ENCODE measurements at places on chromosomes 7 and 10.

GRCh38 chr7:120927454-120928103 lies 23.0 kb upstream of the ING3 start:
- DNase-seq = no peak

GRCh38 chr10:93806903-93807302 lies 49.2 kb downstream of the LGI1 start:
- peak; percentile 28 for DNase-seq

DNA sequence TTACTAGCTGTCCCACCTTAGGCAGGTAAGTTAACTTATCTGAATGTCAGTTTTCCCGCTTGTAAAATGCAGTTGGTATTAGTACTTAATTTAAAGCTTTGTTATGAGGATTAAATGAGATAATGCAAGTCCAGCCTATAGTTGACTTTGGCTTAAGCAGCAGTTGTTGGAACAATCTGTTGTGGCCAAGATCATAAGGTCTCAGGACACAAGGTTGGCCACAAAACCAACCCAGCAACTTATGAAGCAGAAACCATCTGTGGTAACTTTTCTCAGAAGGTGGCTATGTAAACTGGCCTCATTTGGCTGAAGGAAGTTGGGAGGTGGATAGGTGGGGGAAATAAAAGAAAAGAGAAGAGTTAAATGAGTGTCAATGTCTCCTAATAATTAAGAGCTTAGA lies 29.4 kb downstream of the ENTPD1 start:
- DNase-seq = no peak

- DNase-seq = no peak
Observed at GRCh38 chr7:36958111-36958733, 233.9 kb upstream of the AOAH start.

GRCh38 chr10:92656266-92656961 lies 33.3 kb upstream of the HHEX start:
- no peak for DNase-seq

GRCh38 chr10:131113709-131114291 lies 197.7 kb downstream of the TCERG1L start:
- no peak for DNase-seq

DNA sequence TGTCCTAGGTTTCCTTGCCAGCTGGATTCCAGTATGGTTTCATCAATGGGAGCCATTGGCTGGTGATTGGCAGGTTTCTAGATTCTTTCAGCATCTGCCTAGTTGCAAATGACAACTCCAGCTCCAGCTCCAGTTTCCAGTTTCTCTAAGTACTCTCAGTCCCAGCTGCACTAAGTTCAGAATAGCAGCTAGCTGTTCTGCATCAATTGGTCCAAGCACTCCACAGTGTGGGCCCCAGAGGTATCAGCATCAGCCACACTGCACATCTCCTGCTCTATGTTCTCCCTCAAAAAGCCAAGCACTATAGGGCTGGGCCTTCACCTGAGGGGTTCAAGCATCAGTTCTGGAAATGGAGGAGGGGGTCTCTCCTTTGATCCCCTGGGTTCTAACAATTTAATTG lies 143.4 kb downstream of the VPS50 start:
- DNase-seq = no peak

GRCh38 chr7:114418117-114418516 lies 3.5 kb downstream of the FOXP2 start:
- no peak for DNase-seq

DNA sequence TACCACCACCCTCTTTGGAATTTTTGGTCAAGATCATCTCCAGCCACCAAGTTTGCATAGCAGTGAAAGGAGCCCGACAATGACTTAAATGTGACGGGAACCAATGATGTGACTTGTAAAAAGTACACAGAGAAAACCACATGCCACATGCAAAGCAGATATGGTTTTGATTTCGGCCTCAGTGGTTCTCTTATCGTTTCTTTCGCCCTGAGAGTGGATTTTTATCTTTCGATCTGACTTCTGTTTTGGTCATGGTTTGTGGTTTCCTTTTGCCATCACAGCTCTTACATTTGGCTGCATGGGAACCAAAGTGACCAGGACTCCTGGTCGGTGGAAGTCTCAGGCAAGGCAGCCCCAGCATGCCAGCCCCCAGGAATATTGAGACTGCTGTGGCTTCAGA lies 31.5 kb downstream of the TCF7L2 start:
- no peak for DNase-seq

DNA sequence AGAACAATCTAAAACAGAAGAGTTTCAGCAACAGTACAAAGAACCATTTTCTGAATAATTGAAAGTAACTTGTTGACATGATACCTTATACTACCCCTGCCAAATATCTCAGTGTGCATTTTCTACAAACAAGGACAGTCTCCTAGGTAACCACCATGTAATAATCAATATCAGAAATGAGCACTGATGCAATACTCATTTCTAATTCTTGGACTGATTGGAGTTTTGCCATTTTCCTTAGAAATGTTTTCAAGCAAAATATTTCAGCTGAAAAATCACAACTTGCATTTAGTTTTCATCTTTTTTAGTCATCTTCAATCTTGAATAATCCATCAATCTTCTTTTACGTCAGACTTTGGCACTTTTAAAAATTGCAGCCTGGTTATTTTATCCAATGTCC lies 420.2 kb downstream of the CDC14C start:
- DNase-seq = no peak

- DNase-seq = no peak
Observed at GRCh38 chr7:101699881-101700823, 71.1 kb upstream of the MYL10 start.

- no peak for DNase-seq
Observed at GRCh38 chr10:5361966-5362365, 2.8 kb upstream of the UCN3 start.

DNA sequence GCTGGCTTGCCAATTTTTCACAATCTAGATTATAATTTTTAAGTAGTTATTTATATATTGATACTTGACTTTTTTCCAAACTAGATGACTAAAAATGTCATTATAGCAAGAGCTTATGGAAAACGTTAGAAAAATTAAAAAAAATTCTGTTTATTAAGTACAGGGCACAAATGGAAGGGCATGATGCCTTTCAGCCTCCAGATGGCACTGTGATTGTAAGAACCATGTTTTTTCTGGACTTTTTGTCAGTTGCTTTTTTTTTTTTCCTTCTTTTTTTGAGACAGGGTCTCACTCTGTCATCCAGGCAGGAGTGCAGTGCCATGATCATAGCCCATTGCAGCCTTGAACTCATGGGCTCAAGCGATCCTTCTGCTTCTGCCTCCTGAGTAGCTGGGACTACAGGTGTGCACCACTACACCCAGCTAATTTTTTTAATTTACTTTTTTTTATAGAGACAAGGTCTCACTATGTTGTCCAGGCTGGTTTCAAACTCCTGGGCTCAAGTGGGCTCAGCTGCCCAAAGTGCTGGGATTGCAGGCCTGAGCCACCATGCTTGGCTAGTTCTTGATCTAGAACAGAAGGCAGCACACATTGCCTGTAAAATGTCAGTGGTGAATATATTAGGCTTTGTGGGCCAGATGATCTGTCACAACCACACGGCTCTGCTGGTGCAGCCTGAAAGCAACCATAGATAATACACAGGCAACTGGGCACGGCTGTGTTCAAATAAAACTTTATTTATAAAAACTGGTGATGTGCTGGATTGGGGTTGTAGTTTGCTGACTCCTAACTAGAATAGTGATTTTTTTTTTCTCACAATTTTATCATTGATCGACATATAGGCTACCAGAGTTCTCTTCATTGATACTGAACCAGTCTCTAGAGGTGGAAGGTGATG lies 27.4 kb downstream of the UCMA start:
- DNase-seq = no peak

DNA sequence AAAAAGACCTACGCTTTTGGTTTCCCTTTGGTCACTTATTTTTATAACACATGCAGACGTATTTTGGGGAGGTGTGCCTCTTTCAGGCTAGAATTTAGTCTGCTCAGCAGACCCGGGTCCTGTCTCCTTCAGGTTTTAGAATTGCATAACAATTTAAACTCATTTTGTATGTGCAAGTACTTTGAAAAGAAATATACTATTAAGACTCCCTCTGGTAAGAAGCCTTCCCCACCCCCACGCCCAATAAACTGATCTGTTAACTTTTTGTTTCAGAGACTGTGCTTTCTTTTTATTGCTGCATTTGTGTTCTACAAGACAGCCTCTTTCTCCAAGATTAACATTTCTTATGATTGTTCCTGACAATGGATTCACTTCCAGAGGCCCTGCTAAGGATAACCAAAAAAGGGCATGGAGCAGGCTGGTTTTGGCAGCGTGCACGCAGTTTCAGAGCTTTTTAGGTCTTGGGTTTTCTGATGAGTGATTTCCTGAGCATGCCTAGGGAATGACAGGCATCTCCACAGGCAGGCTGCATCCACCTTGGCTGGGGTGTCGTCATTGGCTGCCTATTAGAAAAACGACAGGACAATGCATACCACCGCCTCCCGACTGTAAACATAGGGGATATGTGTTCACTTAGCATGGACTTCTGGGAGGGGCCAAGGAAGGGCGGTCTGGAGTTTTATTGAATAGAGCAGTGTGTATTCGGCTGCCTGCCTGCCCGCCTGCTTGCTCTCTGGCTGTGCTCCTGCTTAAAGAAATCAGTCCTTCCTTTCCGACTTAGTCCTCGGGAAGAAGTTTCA lies at the start of gene CALD1:
Gene CALD1 (plus strand): TSS at position 694 of the 800 bp plus-strand sequence. CDS start 88,100 bp downstream, outside the sequence.
- peak; percentile 91 for DNase-seq

- DNase-seq = no peak
Observed at GRCh38 chr7:27688056-27688455, 25.4 kb upstream of the HIBADH start.

DNA sequence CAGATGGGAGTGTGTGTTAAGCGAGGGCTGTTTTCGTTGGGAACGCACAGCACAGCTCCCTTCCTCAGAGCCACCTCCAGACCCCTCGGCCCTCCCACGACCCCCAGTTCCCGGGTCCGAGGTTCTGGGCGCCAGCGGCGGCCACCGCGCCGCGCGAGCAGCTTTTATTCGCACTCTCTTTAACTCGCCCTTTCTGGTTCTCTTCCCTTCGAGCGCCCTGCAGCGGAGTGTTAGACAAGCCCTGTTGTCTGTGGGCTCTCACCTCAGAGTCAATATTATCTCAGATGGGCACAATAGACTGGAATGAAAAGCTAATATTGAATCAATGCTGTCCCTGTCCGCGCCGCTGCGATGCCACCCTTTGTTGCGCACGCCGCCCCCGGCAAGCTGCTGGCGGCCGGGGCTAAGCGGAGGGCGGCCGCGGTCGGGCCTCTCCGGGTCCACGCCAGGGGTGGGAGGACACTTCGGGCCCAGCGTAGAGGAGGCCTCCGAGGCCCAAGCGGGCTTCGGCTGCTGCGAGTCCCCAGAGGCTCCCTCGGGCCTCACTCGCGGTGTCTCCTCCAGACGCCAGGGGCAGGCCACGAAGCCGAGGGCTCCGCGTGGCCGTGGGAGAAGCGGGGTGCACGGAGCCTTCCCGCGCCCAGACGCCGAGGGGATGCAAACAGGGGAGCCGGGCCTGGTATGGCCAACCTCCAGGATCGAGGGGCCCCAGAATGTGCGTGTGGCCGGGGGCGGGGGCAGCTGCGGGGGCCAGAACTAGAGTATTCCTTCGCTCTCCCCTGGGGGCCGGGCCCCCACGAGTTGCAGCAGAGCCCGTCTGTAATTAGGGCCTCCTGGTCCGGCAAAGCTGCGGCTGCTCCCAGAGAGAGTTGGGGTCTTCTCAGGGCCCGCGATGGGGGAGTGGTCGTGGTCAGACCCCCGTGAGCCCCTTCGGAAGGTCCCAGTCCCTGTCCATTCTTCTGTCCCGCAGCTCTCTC lies 7.9 kb upstream of the EMX2 start:
- DNase-seq = peak; percentile 12

- DNase-seq = no peak
Observed at GRCh38 chr7:1974290-1975101, 258.2 kb downstream of the MAD1L1 start.

DNA sequence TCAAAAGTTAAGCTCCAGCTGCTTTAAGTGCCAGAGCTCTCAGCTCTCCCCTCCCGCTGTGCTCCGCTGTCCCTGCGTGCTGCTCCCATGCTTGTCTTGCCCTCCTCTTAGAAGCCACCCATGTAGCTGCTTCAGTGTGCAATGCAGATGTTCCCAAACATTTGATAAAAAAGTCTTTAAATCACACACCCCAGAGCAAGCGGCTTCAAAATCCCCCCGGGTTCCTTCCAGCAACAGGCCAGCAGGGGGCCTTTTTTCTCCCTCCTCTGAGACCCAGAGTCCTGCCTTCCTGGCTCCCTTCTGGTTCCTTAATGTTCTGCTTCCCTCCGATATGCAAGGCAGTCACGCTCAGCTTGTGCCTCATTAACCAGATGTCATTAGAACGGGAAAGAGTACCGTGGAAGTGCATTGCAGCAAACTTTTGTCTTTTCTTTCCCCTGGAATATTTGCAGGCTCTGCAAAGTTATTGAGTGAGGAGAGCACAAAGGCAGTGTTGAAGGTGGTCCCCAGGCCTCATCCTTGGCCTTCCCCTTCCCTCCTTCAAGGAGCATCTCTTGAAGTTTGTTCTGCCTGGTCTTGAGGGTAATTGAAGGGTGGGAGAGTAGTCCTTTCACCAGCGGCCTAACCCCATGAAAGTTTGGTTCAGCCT lies 25.5 kb downstream of the LDB3 start:
- peak; percentile 59 for DNase-seq

GRCh38 chr7:131285556-131285955 lies 42.1 kb upstream of the MKLN1 start:
- no peak for DNase-seq

- DNase-seq = peak; percentile 45
Observed at GRCh38 chr10:10891124-10892082, 126.3 kb upstream of the CELF2 start.

GRCh38 chr10:131811630-131812403 lies 89.0 kb upstream of the PPP2R2D start:
- no peak for DNase-seq

DNA sequence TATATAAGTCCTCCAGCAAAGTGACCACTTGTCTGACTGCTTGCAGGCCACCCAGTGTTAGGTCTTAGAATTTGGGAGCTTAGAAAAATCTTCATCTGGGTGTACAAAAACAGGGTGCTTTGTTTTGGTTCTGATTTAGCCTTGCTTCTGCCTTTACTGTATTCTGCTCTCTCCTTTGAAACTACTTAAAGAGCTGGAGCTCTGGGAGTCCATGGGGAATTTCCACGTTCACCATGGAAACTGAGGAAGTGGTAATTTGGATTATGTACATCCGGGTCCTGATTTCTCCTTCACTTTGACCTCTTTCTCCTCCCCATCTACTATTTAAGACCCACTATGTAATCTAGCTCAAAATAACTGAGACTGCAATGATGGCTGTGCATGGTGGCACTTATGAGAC lies 103.0 kb downstream of the JAZF1 start:
- DNase-seq = no peak

DNA sequence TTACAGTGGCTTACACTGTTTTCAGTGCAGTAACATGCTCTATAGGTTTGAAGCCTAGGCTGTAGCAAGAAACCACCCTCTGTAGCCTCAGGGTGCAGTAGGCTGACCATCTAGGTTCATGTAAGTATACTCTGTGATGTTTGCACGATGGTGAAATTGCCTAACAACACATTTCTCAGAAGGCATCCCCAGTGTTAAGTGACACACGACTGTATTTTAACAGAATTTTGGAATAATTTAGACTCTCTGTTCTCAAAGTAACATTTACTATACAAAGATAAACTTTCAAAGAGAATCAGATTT lies 44.6 kb upstream of the BHLHA15 start:
- DNase-seq = no peak

GRCh38 chr7:55086413-55087201 lies 67.8 kb downstream of the EGFR start:
- peak; percentile 79 for DNase-seq
